T-helper 17 cell (primary cell): ENCODE measurements at places on chromosomes 5 and 9.

DNA sequence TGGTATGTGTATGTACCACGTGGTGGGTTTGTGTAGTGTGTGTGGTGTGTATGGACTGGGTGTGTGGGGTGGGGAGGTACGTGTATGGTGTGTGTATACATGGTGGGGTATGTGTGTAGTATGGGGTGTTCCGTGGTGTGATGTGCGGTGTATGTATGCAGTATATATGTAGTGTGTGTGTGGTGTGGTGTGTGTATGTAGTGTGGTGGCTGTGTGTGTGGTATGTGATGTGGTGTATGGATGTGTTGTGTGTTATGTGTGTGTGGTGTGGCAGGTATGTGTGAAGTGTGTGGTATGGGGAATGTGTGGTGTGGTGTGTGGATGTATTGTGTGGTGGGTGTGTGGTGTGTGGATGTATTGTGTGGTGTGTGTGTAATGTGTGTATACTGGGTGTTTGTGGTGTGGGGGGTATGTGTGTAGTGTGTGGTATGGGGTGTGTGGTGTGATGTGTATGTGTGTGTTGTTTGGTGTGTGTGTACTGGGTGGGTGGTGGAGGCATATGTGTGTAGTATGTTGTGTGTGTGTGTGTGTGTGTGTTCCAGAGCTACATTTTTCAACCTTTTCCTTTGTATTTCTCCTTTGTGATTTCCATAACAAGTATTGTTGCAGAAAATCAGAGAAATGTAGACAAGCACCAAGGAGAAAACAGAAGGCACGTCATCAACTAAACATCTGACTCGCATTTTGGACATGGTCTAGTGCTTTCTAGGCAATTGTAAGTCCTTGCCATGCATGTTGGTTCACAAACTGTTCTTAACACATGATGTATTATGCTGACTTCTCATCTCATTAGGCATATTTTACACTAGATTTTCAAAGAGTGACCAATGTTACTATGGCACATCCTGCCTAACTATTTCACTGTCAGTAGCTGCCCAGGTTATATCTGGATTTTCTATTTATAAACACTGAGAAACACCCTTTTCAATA, 13.2 kb downstream of the SEMA4D start:
- DNase-seq = no peak

DNA sequence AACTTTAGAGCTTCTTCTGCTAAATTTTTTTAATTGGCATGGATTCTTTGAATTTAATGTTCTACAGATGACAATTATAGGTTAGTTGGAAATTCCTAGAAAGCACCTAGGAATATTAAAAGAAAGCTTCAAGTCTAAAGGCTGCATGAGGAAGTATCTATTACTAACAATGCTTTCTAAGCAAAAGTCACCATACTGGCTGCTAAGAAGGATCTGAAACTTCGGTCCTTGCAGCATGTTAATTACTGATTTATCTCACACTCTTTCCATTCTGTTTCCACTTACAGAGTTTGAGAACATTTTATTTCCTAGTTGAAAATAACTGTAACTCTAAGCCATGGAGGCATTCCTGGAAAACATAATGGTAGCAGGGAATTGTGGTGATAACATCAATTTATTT, 8.4 kb downstream of the SEMA6A start:
- DNase-seq = no peak

DNA sequence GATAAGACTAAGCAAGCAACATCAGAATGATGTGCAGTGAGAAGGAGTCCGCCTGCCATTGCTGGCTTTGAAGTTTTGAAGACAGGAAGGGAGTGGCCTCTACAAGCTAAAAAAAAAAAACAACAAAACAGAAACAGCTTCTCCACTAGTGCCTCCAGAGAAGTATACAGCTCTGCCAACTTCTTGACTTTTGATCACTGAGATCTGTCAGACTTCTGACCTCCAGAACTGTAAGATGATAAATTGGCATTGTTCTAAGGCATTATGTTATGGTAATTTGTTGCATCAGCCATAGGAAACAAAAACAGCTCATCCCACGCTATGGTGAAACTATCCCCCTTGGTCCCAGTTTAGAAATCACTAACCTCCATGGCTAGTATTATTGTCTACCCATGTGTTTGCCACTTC, 131.0 kb upstream of the VCAN start:
- DNase-seq = no peak

- no peak for DNase-seq
These were observed 71.2 kb downstream of the PLAC8L1 start for GRCh38 chr5:146034127-146034526.

GRCh38 chr9:131872006-131872405, 132.1 kb upstream of the RAPGEF1 start:
- no peak for DNase-seq

DNA sequence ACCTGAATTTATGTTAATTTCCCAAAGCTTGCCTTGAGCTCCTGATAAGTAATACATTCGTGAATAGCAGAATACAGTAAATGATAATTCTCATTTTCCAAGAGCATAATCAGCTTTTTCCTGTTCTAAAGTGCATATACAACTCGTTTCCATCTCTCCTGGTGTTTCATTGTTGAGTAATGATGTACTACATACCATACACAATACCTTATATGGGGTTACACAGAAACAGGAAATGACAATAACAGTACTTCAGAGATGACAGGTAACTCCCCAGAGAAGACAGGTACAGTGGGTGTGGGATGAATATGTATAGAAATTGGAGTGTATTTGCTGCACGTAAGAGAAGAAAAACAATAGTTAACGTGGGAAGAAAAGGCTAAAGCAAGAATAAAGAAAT, 287.1 kb downstream of the TENT4A start:
- DNase-seq = no peak

GRCh38 chr9:114497236-114497635, 8.0 kb downstream of the WHRN start:
- no peak for DNase-seq

DNA sequence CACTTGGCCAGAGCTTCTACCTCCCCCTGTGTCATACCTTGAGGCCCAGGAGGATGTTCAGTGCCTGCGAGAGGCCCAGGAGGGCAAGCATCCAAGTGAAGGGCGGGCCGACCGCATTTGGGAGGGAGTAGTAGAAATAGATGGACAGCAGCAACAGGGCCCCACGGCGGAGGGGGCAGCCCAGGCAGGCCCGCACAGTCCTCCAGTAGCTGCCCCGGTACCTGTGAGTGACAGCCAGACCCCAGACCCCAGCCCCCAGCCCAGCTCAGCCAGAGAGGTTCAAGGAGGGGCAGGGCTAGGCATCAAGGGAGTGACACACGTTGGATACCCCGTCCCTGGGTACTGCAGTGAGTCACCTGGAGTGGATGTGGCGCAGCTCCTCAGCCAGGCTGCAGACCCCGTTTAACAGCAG, 1.4 kb downstream of the STING1 start:
- DNase-seq = no peak

GRCh38 chr9:81522716-81523551, 166.4 kb downstream of the TLE1 start:
- no peak for DNase-seq

DNA sequence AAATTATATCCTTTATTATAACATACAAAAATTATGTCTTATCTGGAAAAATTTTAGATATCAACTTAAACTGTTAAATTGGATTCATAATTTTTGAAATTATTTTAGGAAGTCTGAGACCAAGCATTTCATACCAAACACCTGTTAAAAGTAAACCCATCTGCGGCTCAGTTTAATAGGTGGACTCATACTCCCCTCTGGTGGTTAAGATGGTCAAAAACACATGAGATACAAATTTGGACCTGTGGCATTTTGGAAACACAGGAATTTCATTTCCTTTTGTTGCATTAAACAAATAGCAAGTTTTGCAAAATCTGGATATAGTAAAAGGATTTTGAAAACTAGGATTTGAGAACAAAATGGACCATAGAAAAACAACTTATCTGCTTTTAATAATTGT, 53.7 kb downstream of the RGMB start:
- DNase-seq = no peak

DNA sequence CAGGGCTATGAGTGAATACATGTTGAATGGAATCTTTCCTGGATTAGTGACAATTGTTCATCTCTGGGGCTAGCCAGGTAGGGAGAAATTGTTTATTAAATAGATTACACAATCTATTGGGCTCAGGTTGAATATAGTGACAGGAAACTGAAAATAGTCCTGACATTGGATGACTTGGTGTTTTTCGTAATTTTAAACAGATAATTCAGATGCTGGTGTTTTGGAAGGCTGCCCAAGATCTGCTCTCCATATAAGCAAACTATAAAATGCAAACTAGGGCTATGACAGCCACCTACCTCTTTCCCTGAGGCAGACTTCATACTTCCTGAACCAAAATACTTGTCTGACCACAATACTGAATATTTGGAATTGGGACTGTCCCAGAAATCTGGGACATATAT, 99.1 kb downstream of the ENC1 start:
- no peak for DNase-seq

DNA sequence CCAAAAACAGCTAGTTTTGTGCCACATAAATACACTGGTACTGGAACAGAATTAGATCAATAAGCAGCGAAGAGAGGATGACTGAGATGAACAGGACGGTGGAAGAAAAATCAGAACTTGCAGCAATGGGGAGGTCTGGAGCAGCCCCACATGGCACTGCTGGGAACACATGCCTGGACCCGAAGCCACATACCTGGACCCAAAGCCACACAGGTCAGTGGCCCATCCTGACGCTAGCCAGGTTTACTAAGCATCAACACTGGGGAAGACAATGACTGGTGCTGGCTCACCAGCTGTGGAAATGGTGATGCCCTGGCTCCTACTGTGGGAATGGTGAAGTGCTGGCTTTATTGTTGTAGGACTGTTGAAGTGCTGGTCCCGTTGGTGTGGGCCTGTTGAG, 139.7 kb upstream of the IRX4 start:
- no peak for DNase-seq

DNA sequence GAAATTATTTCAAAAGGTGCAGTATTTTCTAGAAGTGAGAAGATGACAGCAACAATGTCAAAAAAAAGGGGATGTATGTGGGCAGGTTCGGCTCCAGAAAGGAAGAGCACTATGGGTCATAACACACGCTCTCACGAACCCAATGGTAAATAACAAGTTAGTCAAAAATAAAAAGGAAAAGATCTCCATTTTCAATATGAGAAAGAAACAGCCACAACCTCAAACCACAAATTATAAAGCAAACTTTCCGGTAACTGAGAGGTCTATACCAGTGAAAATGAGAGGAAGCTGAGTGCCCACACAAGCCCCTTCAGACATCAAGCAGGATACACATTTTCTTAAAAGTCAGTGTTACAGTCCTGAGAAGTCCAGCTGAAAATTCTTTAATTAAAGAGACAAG, 398.5 kb upstream of the RPS23 start:
- DNase-seq = no peak

DNA sequence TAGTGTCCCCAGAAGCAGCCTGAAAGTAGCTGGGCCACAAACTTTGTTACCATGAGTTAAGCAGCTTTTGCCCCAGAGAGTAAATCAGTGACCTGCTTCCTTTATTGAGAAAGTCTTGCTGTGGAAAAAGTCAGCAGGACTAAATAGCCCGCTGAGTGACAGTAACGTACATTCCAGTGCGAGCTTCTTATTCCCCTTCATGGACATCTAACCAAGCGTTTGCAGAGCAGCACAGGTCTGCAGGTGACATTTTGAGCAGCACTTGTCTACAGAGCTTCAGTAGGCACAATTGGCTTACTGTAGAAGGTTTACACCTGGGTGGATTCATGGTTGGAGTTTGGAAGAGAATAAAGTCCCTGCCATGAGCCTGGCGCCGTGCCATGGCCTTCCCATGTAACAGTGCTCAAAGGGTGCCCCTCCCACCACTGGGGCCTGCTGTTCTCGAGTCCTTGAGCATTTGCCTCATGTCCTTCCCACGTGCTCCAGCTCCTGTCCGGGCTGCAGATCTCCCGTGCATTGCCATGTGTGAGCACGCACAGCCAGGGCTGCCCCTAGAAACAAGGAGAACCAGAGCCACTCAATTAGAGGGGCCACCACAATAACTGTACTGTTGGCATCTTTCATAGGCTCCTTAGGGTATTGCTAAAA, 41.3 kb upstream of the GRHPR start:
- no peak for DNase-seq

GRCh38 chr9:135503371-135504261, 3.1 kb downstream of the MRPS2 start:
- no peak for DNase-seq

GRCh38 chr5:71892641-71893365, 173.7 kb downstream of the CARTPT start:
- DNase-seq = no peak
